ENCODE measurements at places on chromosomes 4 and X.

- DNase-seq = no peak
Measured at GRCh38 chr4:179112441-179113170, 1670.4 kb upstream of the AGA start.

GRCh38 chr4:151218343-151218742 is 58.6 kb upstream of the PRSS48 start:
- DNase-seq = no peak

DNA sequence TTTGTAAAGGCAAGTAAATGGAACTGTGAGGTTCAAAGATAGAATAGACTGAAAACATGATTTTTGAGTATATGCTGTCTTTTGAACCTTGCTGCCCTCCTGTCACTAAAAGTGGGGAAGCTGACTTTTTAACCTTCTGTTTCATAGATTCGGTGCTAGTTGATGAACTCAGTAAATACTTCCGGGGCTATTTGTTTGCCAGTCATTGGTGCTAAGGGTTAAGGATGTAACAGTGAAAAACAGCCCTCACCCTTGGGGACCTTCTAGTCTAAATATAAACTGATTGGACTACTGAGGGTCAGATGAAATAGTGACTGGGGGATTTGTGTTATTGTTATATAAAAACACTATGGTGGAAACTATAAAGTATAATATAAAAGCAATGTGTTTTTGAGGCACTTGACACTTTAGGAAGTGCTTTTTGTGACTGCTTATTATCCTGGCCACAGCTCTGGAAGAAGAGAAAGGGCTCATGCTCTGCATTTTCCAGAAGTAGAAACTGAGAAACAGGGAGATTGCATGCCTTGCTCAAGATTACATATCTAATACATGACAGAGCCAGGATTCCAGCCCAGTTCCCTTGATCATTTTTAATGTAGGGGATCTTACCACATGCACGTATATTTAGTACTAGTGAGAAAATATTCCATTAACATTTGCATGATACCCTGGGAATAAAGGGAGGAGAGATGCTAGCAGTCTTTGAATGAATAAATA is 3.9 kb downstream of the BST1 start:
- no peak for DNase-seq

DNA sequence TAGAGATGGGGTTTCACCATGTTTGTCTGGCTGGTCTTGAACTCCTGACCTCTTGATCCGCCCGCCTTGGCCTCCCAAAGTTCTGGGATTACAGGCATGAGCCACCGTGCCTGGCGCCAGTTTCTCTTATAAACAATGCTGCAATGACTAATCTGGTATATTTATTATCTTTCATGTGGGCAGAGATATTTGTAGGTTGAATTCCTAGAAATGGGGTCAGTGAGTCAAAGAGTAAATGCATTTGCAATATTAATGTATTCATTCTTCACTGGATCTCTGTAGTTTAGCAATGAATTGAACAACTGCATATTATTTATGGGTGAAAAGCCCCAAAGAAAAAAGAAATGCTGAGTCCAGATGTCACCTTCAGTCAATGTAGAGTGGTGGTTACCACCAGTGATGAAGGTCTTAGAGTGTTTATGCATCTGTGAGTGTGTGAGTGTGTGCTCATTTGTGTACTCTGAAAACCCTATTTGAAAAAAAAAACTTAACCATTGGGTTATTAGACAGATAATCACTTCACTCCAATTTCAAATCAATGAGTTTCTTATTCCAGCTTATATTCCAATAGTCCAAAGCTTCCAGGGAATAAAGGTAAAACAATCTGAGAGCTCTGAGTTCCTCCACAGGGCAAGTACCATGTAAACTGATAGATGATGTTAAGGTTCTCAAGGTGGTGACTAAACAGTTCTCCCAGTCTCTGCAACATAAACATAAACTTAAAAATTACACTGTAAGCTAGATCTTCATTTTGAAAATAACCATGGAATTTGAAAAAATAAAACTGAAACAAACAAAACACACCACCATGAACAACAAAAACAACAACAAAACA is 22.6 kb upstream of the CD38 start:
- DNase-seq = no peak

DNA sequence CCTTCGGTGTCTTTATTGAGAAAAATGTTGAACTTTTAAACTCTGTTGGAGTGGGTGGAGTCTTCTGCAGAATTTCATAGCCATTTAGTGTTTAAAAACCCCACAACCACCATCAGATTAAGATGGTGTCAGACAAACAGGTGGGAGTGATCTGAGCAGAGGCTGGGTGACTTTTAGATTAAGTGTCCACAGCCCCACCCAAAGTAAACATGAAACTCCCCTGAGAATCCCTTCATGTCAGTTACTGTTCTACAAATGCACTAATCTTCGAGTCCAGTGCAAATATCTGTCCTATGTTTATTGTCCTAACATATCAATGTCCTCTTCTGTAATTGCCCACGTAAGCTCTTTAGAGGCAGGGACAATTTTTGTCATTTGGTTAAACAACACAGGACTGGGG is 175.6 kb upstream of the RBPJ start:
- DNase-seq = no peak

DNA sequence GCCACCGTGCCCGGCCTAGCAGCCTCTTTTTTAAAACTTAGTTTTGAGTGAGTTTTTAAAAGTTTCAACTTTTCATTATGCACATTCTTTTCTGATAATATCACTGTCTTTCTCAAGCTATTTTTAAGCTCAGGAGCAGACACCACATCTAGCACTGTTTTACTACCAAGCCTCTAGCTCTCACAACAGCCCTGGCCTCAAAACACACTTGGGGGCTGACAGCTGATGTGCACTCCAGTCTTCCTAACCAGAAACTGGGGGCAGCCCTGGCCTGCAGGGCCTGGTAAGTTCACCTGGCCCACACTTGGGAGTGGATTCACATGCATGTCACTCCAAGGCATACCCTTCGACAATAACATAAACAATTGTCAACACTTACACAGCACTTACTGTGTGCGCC is 34.0 kb downstream of the CENPU start:
- DNase-seq = no peak

DNA sequence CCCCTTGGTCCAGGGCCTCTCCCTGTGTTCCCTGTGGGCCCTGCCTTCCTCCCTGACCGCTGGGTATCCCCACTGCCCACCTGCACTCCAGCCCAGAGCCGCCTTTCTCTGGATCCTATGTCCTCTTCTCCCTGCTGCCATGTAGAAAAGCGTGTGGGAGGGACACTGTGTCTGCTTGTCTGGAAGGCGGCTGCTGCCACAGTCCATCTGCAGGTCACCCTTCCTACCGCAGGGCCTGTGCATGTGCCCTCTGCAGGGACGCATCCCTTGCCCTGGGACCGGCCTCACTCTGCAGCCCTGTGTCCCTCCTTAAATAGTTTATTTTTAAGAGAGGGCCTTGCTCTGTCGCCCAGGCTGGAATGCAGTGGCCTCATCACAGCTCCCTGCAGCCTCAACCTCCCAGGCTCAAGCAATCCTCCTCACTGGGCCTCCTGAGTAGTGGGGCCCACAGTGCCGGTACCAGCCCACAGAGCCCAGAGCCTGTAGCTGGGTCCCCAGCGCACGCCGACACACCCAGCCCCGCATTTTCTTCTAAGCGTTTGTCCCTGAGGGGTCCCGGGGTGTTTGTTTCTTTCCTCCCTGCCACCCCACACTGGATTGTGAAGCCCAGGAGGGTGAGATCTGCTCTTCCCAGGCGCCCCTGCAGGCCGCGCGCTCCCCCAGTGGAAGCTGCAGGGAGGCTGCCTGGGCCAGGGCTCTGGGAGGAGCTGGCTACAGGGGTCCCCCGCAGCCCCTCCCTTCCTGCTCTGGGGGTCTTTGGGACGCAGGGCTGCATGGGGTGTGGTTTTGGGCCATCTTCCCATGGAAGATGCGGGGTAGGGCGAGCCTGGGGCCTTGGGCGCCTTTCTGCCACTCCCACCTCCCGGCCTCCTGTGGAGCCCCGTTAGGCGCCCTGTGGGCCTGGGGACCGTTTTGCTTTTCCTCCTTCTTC is 12.8 kb upstream of the NAT8L start:
- no peak for DNase-seq

DNA sequence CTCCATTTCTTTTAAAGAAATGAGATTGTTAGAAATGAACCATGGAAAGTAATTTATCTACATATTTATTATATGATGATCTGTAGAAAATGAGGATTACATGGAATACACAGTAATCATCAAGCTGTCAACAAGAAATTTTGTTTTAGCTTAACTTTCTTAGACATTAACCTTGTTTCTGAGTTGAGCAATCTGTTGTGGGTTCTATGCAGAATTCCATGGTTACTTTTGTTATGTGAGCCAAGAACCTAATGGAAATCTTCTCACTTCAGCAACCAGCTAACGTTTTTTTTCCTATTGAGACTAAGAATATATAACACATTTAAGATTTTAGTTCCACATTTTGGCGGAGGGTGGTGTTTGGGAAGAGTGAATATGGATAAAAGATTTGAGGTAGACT is 136.1 kb upstream of the SLC4A4 start:
- DNase-seq = no peak

GRCh38 chr4:4426511-4427120 is 39.7 kb downstream of the NSG1 start:
- no peak for DNase-seq

DNA sequence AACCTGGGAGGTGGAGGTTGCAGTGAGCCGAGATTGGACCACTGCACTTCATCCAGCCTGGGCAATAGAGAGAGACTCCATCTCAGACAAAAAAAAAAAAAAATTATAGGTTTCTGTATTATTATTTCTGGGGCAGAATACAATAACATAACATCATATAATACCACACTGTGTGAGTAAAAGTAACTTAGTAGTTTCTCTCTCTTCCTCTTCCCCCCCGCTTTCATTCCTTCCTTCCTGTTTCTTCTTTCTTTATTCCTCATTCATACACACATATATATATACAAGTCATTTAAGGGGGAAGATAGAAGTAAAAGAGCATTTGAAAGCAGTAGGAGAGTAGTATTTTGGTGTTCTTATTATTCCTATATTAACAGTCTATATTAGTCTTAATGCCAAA is 55.9 kb upstream of the FHDC1 start:
- DNase-seq = no peak
